DMS79 treated with DMSO at 0.1 percent for 48 hours (cell line): ENCODE measurements at places on chromosomes 7 and 10.

DNA sequence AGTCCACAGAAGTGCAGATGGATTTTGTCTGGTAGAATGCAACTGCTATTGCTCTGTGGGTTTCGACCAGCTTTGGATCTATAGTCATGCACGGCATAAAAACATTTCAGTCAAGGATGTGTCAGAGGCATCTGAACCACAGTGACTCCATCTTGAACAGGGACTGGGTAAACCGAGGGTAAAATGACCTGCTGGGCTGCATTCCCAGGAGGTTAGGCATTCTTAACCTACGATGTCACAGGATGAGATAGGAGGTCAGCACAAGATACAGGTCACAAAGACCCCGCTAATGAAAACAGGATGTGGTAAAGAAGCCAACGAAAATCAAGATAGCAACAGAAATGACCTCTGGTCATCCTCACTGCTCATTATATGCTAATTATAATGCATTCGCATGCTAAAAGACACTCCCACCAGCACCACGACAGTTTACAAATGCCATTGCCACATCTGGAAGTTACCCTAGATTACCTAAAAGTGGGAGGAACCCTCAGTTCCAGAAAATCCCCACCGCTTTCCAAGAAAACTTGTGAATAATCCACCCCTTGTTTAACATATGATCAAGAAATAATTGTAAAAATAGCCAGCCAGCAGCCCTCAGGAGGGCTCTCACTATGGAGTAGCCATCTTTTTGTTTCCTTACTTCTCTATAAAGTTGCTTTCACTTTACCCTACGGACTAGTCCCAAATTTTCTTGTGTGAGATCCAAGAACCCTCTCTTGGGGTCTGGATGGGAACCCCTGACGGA is 50.7 kb upstream of the CPXM2 start:
- DNase-seq = no peak

- no peak for DNase-seq
These were observed 33.3 kb downstream of the DNAJB12 start for GRCh38 chr10:72321248-72322029.

GRCh38 chr7:118350260-118350659 is 125.8 kb downstream of the ANKRD7 start:
- no peak for DNase-seq

DNA sequence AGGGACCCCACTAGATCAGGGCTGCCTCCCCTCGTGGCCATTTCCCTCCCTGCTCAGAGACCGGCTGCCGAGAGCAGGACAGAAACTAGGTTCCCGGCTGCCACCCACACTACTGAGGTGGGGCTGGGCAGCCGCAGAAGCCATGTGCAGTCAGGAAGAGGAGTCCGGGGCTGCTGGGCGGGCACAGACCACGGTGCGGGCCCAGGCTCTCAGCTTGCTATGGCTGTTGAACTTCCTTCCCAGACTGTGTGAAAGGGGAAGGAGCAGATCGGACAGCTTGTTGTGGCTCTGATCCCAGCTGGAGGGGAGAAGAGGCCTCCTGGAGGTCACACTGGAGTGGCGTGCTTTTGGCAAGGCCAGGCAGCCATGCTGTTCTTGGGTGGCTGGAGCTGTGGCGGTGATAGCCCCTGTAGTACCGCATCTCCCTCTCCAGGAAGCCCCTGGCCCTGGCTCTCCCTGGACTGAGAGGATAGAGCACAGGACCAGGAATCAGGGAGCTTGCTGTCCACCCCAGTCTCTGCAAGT is 56.8 kb downstream of the HK1 start:
- DNase-seq = no peak

- no peak for DNase-seq
These were observed 448.9 kb upstream of the FOXK1 start for GRCh38 chr7:4233146-4233545.

DNA sequence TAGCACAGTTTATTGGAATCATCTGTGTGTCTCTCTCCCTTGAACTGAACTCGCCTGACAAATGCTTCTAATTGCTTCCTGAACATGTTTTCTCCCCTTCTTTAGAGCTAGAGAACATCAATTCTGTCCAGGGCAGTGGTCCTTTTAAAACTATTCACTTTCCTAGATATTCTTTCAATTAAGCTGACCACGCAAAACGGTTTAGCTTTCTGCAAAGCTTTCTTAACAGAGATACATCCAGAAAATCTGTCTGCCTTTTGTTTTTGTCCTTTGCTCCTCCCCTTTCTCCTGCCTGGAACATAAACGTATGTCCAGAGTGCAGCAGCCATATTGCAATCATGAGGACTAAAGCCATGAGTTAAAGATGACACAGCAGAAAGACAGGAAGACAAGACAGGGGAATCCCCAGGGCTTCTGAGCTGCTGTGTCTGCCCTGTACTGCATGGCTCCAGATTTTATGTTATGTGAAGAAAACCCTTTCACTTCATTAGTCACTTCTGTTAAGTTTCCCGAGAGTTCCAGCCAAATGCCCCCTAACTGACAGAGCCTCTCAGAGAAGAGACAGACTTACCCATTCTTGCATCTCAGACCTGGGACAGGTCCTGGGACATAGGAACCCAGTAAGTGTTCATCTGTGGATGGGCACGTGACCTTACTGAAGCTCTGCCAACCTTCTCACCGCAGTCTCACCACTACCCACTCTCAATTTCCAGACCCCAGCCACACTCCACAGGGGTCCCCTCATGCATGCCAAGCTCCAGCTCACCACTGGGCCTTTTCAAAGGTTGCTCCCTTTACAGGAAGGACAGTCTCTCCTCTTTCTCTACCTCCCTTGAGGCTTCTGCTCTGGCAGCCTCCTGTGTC is 35.0 kb upstream of the CPXM2 start:
- DNase-seq = no peak

- DNase-seq = no peak
These were observed 31.9 kb downstream of the DLD start for GRCh38 chr7:107922886-107923285.

DNA sequence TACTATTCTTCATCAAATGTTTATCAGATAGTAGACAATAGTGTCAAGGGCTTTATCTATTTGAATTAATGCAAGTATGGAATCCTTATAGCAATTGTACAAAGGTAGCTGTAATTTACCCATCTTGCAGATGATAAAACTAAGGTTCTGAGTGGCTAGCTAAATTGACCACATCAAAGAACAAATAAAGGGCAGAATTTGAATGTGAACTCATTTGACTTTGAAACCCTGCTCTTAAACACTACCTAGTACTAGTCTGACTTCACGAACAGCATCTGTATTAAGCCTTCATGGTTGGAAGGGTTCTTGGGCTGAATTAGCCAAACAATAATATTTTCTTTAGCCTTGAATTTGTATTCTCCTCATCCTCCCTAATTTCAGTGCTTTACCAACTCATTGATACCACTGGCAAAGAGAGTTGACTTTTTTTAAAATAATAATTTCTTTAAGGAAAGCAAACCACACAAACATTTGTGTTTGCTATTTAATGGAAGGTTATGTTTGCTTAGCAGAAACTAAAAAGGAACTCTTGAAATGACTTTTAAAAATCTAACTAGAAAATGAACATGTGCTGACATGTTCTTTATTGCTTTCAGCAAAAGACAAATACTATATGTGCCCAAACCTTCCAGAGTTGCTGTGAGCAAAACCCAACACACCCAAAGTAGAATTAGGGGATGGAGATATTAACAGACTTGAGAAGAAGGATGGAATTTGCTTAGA is 322.6 kb downstream of the RNLS start:
- no peak for DNase-seq

DNA sequence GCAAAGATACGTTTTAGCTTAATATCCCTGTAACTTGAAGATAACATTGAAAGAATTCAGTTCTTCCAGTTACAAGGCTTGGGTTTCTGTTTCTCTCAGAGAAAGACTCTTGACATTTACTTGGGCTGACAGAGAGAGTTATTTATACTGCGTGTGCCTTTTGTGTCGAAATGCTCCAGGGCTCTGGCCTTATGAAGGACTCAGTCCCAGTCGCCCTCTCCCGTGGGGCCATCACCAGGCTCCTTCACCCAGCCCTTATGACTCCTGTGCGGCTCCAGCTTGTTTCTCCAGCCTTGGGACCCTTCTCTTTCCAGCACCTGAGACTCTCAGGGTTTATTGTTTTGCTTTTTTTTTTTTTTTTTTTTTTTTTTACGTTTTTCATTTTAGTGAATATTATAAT is 242.3 kb upstream of the DKK1 start:
- no peak for DNase-seq

GRCh38 chr7:51067757-51068156 is 248.9 kb downstream of the COBL start:
- DNase-seq = peak; percentile 25

DNA sequence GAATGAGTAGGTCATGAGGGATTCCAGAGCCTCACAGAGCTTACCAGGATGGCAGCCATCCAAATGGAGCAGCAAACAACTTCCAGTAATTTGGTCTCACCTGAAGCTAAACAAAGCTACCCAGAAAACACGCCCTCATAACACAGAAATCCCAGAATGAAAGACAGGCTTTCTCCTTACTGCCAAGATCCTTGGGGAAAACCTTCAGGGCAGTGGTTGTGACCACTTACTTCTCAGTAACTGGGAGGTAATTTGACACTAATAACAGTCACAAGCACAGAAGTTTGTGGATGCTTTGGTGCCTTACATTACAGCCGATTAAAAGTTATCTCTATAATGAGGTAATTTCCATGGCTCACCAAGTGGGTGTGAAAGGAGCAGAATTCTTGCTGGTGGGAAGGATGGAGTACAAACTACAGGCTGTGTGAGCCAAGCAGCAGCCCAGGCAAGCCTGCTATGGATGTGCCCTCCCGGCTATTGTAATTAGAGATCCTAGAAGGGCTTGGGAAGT is 10.4 kb downstream of the WDR91 start:
- DNase-seq = no peak

DNA sequence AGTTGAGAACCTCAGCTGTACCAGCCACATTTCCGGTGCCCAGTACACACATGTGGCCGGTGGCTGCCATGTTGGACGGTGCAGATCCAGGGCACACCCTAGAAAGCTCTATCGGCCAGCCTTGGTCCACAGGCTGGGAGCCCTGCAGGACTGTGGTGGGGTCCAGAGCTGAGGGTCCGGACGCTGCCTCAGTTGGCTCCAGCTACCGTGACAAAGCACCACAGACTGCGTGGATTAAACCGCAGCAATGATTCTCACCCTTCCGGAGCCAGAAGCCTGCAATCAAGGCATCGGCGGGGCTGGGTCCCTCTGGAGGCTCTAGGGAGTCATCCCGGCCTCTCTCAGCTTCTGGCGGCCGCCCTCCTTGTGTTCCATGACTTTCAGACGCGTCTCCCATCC is 50.1 kb downstream of the PDGFA start:
- DNase-seq = no peak

DNA sequence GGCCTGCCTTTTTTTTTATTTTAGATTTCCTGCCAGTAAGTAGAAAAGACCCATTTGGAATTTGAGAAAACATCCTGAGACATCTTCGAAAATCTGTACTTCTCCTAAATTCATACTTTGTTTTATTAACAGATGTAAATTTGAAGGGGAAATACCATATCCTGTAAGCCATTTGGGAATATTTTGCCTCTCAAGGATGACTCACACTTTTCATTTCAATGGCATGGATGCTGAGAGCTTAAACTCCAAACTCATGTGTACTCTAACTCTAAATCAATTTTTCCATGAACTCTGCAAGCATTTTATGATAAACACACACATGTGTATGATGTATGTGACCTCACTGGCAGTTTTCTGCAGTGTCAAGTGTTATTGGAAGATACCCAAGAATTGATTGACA is 89.0 kb downstream of the SEMA3A start:
- DNase-seq = no peak

- DNase-seq = no peak
These were observed 355.9 kb downstream of the SFMBT2 start for GRCh38 chr10:7054915-7055314.

- no peak for DNase-seq
These were observed 23.0 kb downstream of the BMPR1A start for GRCh38 chr10:86779220-86780017.

DNA sequence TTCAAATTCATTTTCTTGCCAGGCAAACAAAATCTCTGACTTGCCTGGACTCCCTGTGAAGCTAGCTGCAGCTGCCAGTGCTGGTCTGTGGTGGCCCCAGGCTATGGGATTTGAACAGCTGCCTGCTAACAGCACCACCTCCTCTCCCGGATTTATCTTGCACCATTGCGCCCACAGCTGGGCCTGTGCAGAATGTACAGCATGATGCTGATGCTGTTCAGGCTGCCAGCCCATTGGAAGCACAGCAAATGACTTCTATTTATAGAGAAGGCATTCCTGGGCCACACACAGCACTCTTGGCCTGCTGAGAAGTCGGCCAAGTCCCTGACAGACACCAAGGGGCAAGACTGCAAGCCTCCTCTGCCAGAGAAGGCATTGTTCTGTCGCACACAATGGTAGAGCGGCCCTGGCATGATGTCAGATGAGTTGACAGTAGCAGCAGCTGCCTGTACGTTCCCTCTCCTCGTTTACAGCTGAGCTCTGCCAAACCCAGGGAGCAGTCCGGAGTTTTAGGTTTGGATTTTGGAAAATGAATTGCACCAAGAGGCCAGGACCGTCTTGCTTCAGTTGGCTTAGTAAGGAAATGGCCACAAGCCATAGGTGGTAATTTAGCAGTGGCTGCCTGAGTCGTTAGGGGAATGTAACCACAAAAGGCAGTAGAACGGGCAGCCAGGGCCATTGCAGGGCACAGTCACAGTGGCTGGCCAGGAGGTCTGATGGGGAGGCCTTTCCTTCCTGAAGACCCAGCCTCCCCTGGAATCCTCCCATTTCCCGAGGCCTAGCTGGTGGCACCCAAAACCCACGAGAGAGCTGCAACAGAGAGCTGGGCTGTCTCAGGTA is 38.5 kb downstream of the MTURN start:
- DNase-seq = peak; percentile 93

DNA sequence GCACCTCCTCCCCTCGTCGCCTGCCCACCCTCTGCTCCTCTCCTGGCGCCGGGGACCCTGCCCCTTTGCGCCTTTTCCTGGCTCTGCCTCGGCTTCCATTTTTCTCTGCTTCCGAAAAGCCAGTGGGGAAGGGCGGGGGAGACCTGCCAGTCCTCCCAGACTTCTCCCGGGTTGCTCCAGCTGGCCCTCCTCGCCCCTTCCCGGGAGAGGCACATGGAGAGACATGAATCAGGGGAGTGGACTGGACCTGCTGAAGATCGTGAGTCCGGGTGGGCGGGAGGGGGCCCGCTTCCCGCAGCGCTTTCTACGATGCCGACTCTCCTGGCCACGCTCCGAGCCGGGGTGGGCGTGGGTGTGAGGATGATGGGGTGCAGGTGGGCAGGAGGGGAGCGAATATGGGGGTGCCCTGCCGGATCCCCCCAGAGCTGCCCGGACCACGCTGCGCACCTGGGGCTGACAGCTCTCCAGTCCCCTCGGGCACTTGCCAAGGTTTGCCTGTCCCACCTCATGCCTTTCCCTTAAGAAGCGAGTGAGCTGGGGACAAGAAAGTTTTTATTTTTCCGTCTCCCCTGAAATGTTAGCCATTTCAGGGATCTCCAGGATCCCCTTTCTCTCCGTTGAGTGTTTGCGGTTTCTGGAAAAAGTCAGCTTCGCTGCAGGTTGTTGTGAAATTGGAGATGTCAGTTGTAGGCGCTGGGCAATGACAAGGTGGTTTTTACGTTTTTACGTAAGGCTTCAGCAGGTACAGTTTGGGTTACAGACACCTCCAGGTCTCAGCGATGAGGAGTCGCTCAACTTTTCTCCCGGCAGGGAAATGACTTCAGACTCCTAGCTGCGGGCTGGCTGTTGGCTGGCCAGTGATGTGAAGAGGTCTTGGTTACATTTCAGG is 977 bp downstream of the CACNB2 start:
- DNase-seq = peak; percentile 3
